NCI-H226 (cell line): ENCODE measurements at places on chromosomes 5 and 9.

GRCh38 chr5:132807163-132807838, 5.8 kb upstream of the SOWAHA start:
- DNase-seq, result no peak

GRCh38 chr9:128123451-128124080, 4.0 kb downstream of the PTGES2 start:
- no peak for DNase-seq

DNA sequence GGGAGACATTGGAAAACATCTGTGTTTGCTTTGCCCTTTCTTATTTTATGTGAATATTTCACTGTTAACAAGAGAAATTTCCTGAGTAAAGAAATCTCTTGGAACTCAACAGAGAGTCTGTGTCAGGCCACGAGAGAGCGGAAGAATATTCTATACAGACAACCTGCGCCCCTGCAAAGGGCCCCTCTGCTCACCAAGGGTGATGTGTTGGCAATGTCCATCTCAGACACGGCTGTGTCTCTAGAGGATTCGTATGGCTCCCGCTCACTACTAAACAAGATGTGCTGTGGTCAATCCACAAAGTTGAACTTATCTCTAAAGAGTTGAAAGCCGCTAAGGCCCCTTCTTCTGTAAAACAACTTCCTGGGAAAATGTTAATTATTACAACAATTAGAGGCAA, 241.0 kb upstream of the IRX1 start:
- no peak for DNase-seq

DNA sequence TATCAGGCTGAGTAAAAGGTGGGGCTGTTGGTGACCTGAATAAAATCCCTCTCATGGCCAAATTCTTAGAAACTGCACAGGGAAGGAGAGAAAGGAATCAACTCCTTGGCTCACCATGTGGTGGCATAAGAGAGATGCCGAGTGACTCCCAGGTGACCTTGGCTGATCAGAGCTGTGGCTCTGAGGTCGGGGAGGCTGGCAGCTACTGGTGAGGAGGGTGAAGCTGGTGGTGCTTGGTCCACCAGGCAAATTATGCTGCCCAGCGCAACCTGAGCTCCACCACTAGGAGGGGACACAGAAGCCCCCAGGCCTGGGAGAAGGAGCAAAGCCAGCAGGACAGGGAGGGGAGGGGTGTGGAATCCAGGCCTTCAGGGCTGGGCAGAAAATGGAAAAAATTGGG, 111.2 kb upstream of the IL12B start:
- no peak for DNase-seq

- no peak for DNase-seq
Observed at GRCh38 chr5:125113328-125113727, 366.9 kb upstream of the ZNF608 start.

DNA sequence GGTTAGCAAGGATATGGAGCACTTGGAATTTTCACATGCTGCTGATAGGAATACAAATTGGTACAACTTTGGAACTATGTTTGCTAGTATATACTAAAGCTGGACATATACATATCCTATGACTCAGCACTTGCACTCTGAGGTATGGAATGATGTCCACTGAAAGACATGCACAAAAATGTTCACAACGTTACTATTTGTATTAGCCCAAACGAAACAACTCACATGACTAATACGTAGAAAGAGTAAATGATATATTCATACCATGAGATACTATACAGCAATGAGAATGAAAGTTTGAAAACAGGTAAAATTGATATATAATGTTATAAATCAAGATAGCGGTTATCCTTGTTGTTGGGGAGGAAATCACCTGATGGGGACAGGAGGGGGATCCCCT, 45.5 kb upstream of the CDC42SE2 start:
- DNase-seq, result no peak

DNA sequence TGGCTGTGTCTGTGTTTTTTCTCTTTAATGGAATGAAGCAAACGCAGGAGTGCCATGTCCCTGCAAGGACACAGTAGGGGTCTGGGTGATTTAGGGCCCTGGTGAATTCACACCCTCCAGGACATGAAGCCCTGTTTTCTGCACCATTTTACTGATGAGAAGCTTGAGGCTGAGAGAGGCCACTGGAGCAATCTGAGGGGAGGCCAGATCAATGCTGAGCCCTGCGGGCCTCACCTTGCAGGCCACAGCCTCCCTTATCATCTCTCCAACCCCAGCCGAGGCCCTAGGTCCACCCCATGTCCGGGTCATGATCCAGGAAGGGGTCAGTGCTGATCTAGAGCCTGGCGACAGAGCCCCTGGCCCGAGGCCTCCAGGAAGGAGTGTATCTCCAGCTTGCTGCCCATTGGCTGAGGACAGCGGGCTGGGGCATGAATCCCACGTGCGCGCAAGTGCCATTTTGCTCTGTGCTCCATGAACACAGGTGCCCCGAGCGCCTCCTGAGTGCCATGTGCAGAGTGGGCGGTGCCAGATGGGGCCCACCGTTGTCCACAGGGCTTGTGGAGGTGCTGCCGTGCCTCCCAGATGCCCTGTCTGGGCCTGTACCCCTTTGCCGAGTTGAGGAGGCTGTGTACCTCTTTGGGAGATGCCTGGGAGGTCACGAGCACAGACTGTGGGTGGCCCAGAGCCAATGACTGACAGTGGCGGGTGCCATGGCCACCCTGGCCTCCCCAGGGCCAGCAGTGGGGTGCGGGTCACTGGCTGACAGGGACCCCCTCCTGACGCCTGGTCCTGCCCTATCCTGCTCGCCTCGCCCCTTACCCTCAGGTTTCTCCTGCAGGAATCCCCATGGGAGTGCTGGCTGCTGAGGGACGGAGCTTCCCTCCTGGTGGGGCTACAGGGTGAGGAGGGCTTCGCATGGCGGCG, 32.3 kb upstream of the LPCAT1 start:
- no peak for DNase-seq

- peak; percentile 50 for DNase-seq
Observed at GRCh38 chr9:4328723-4329122, 28.9 kb upstream of the GLIS3 start.

GRCh38 chr9:72124947-72125346, 24.3 kb upstream of the GDA start:
- no peak for DNase-seq

DNA sequence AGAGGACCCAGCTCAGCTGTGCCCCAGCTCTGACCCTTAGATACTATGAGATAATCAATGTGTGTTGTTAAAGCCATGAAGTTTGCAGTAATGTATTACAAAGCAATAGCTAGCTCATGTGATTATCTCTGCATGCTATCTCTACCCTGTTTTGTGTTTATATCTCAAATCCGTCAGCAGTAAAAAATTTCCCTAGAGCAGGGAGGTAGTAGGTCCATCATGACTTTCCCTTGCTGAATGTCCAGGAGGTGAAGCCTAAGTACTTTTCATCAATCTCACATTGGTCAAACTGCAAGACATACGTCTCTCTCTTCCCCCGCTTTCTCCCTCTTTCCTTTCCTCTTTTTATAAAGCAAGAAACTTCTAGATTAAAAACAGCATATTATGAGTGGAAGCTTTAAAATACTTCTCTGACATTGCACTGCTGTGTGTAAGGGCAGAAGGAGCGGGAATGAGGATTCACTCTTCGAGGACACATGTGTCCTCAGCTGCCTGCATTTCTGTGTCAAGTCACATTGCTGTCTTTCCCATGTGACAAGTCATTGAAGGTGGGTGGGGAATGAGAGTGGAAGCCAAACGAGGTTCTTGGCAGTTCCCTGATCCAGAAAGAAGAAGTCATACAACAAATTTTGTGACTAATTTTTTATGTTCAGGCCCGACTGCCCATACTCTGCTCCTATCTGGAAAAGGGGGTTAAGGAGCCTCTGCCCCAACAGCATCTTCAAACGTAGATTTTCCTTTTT, 93.1 kb upstream of the RETREG1 start:
- no peak for DNase-seq

DNA sequence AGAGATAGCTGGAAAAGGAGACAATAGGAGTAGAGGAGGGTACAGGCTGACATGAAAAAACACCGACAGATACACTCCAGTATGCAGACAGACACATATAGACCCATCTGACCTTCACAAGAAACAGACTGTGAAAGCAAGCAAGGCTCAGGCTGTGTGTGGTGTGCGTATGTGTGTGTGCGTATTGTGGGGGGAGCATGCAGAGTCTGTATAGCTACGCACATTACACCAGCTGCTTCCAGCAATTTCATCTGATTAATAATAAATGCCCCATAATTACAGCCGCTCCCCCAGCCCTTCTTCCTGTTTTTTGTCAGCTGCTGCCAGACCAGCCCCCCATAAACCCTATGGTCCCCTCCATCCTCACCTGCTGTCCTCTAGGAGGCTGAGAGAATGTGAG, 6.7 kb downstream of the CNTFR start:
- DNase-seq, result no peak

DNA sequence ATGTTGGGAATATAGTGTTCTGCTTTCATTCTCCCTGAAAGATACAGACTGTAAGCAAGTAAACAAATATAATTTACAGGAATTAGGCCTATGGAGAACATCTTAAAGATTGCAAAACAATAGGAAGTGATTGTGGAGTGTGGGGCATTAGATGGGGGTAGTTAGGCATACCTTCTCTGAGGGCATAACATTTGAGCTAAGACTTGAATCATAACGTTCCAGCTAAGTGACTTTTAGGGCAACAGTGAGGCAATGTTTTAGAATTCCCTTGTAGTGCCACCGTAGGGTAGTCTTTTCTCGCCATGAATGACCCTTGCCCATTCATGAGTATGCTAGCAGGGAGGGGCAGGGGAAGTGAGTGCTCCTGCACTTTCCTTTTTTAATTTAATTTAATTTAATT, 173.3 kb downstream of the SPATA31D1 start:
- no peak for DNase-seq

GRCh38 chr9:13975611-13976290, 338.2 kb downstream of the NFIB start:
- peak; percentile 30 for DNase-seq

DNA sequence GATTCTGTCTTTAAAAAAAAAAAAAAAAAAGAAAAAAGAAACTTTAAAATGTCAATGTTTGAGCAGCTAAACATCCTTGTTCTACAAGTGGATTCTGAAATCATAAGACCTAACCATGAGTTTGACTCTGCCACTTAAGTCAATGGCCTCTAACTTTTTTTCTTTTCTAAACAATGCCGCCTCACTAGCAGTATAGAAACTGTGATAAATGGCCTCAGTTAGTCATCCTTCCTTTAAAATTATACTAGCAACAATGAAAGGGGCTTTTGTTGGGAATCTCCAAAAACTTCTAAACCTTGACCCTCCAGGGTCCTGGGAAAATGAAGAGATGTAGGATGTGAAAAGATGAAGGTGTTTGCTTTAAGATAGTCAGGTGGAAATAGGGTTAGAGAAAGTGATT, 71.1 kb downstream of the FBXL7 start:
- no peak for DNase-seq

DNA sequence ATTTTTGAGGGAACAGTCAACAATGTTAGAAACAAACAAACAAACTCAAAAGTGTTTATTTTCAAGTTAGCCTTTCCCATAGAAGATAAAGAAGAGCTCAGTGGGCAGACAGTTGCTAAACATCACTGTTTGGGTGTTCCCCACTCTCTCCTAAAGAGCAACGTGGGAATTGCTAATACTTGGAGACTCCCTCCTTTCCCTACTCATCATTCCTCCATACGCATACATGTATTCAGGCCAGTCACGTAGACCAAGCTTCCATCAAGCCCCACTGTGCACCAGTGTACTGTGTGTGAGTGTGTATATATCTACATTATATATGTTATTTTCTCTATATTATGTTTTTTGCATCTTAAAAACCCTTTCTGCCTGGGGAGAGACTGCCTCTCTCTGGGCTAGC, 115.0 kb upstream of the EGFLAM start:
- no peak for DNase-seq

DNA sequence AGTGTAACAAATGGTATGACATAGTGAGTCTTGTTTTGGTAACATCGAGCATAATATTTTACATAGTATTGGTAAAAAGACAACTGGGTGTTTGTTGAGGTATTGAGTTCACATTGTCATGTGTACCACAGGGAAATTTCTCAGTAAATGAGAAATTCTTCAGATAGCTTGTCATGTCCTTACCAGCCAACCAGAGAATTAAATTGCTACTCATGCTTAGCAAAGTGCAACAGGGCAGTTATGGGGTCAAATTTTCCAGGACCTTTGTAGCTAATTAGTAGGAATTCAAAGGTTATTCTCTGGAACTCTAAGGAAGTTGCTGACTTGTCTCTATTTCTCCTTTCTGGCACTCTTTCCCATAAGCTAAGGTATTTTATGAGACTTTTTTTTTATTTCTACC, 595.7 kb downstream of the EFNA5 start:
- DNase-seq, result no peak

DNA sequence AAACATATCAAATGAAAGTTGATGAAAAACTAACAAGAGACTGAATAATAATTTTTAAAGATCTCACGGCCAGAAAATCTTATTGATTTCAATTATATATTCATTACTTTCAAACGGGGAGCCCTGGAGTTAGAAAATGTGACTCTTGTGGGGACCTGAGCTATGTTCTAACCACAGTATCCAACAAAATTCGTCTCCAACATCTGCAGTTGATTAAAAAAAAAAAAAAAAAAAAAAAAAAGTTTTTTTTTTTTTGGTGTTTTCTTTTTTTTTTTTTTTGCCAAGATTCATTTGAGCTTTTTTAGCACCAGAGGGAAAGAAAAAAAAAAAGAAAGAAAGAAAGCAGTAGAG, 144.3 kb upstream of the PIK3R1 start:
- DNase-seq, result no peak

DNA sequence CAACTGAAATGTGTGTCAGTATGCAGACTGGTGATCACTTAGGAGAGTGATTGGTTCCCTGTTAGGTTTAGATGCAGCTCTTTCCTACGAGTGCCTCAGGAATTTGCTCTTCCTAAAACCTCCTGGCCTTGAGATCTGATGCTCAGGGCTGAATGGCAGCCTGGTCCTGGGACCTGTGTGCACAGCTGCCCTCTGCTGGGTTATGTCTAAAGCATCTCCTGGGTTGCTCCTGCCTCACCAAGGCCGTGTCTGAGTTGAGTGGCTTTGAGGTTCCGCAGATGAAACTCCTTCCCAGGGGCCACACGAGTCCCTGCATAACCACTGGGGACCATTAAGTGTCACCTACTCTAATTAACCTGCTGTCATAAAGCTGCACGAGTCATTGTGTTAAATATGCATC, 59.5 kb downstream of the MVB12B start:
- no peak for DNase-seq

DNA sequence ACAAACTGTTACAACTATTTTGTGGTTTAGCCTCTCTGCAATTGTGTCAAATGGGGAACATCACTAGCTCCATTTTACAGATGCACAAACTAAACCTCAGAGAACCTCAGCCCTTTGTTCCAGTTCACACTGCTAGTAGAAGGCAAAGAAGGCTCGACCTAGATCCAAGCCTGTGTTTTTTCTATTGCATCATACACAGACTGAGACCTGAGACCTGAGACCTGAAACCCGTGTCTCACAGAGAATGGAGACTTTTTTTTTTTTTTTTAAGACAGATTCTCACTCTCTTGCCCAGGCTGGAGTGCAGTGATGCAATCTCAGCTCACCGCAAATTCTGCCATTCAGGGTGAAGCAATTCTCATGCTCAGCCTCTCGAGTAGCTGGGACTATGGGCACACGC, 120.8 kb downstream of the GALNT10 start:
- no peak for DNase-seq

DNA sequence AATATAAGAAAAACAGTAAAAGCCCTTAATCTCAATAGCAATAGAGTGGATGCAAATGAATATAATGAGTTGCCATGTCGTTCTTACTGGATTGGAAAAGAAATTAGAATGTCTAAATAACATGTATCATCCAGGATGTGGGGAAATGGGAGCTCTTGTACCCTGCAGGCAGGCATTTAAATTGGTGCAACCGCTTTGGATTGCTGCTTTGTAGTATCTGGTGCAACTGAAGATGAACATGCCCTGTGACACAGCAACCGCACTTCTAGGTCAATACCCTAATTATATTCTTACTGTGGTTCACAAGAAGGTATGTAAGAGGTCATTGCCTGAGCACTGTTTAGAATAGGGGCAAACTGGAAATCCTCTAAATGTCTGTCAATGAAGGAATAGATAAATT, 18.9 kb downstream of the MRPS30 start:
- no peak for DNase-seq
